ENCODE measurements at places on chromosomes 7 and 10.

DNA sequence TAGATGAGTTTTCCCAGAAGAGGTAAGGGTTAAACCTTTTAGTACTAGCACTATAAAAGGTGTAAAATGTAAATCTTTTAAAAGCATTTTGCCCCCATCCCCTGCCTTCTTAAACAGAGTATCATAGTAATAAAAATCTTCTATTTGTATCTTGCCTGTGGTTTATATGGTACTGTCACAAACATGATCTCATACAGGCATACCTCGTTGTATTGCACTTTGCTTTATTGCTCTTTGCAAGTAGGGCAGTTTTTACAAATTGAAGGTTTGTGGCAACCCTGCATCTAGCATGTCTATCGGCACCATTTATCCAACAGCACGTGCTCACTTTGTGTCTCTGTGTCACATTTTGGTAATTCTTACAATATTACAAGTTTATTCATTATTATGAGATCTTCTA, 198.8 kb upstream of the YAE1 start:
- no peak for DNase-seq

- no peak for DNase-seq
Measured at GRCh38 chr10:125068406-125068805, 92.0 kb downstream of the CTBP2 start.

DNA sequence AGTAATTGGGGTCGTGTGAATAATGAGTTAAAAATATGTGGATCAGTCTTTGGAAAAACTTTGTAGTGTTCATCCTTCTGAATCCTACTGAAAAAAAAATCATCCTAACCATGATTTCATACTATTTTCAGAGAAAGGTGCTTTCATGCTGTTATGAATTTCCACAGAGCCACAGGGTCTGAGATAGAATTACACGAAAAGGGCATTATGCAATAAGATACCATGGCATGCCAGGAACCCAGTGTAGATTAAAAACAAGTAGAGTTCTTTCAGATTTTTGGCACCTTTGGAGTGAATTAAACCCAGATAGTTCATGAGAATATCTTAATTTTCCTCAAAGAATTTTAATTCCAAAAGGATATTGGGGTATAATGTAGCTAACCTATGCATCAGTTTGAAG, 47.5 kb upstream of the AGMO start:
- DNase-seq = no peak

DNA sequence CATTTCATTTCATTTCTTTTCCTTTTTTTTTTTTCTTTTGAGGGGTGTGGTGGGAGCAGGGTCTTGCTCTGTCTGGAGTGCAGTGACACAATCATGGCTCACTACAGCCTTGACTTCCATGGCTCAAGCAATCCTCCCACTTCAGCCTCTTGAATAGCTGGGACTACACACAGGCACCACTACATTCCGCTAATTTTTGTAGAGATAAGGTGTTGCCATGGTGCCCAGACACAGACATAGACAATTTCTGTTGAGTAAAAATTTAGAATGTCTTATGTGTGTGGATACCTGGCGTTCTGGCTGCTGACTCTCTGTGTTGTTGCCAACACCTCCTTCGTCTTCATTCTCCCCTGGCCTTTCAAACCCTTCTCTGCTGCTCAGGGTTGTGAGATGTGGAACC, 54.0 kb upstream of the PRSS58 start:
- DNase-seq = no peak

GRCh38 chr10:88493691-88494483, 89.2 kb downstream of the RNLS start:
- DNase-seq = no peak

DNA sequence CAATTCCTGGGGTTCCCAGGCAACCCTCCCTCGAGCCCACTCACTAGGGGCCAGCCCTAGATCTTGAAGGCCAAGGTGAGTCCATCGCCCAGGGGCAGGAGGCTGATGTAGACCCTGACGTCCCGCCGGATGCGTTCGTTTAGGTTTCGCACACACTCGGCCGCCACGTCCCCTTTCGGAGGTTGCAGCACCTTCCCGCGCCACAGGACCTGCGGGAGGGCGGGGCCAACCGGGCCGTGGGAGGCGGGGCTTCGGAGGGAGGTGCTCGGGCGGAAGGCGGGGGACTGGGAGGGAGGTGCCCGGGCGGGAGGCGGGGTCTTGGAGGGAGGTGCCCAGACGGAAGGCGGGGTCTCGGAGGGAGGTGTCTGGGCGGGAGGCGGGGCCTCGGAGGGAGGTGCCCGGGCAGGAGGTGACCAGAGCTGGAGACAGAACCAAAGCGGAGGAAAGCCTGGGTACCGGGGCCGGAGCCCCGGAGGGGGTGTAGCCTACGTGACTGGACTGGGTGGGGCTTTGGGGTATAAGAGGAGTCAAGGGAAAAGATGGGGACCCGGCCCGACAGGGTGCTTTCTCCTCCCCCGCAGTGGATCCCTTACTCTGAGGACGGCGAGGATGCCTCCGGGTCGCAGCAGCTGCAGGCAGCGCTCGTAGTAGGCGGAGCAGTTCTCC, 1.6 kb downstream of the COMTD1 start:
- DNase-seq = peak; percentile 96

DNA sequence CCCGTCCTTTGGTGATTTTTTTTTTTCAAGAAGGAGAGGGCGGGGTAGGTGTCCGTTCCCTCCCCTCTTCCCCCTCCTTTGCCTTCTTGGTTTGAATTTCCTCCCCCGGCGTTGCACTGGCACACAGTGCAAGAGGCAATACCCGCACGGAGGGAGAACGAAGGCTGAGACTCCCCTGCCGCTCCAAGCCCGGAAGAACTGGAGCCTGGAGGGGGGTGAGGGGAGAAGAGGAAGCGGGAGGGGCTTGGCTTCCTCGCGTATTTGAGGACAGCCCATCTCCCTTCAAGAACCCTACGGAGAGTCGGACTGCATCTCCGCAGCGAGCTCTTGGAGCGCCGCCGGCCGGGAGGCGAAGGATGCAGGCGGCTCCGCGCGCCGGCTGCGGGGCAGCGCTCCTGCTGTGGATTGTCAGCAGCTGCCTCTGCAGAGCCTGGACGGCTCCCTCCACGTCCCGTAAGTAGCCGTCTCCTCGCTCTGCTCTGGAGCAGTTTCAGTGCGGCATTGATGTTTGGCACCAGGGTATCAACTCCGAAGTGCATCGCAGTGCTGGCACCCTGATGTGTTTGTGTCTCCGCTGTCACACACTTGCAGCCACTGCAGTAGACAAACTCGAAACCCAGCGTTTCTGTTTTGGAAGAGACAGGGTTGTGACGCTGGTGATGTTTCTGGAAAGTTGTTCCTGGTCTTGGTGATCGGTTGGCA, at the start of gene CNTNAP2:
Gene CNTNAP2, plus strand, starts transcription at position 281 of the 702 bp plus-strand sequence. Its CDS starts 76 bp downstream, at position 357.
- DNase-seq = no peak

DNA sequence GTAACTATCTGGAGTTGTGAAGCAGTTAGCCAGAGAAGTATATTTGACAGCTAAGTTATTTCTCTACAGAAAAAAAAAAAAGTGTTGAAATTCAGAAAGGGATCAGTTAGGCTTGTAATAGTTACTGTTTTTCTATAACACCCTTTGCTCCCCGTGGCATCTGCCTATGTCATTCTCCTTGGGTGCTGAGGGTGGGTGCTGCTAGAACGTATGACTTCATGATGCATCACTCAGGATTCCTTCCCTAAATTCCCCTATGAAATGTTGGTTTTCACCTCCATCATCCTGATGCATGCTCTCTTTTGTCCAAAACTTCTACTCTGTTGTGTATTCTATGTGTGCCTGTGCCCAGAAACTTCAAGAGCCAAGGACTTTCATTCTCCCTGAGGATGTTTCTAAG, 536.4 kb downstream of the GRM8 start:
- no peak for DNase-seq

GRCh38 chr10:98394851-98395440, 20.0 kb downstream of the PYROXD2 start:
- no peak for DNase-seq

DNA sequence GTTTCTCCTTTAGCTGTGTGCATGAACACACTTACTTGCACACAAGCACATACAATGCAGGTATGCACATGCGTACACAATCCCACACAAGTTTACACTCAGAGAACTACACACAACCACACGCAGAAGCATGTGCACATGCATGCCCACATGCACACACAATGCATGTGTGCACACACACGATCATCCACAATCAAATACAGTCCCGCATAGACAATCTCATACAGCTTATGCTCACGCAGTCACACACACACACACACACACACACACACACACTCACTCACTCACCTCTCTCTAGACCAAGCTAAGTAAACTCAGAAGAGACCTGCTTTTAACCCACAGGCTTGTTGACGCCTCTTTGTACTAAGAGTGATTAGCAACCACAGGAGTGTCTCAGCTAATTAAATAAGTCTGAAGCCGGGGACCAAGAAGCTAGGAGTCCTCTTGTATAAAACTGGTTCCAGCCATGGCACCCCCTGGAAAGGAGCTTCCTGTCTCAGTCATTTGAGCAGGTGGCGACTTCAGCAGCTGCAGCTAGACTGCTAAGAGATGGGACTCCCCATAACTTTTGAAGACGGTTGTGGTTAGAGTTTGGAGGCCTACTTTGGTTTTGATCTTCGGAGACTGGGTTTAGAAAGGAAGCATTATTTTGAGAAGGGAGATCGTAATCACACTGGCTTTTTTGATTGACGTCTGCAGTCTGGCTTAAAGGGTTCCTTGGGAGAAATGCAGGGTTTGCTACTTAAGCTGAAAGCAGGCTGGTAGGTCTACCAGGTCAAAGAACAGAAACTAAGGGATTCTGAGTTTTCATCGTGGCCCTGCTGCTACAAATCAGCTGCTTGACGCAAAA, 82.3 kb upstream of the ADRB1 start:
- no peak for DNase-seq

GRCh38 chr10:117221156-117221711, 19.7 kb upstream of the SLC18A2 start:
- DNase-seq = no peak

GRCh38 chr7:82229164-82229563, 214.4 kb downstream of the CACNA2D1 start:
- no peak for DNase-seq

- DNase-seq = no peak
Measured at GRCh38 chr10:45096001-45096400, 95.3 kb downstream of the ZNF22 start.

GRCh38 chr7:41256186-41256945, 446.5 kb downstream of the INHBA start:
- no peak for DNase-seq

- DNase-seq = no peak
Measured at GRCh38 chr7:70210936-70211310, 612.6 kb downstream of the AUTS2 start.

DNA sequence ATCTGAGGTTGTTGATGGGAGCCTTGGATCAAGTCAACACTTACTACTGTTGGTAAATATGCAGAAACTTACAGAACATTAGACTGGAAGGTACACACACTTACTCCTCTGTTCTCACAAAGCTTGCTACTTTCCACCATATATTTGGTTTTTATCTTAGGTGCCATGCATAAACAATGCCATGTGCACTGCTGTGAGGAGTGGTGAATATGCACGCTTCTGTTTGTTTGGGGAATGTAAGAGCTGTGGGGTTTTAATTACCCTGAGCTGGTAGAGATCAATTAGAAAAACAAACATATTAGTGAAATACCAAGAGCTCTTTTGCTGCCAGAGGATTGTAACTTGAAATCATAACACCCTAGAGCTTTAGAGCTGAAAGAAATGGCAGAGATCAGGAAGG, 79.8 kb upstream of the ARID5B start:
- no peak for DNase-seq

DNA sequence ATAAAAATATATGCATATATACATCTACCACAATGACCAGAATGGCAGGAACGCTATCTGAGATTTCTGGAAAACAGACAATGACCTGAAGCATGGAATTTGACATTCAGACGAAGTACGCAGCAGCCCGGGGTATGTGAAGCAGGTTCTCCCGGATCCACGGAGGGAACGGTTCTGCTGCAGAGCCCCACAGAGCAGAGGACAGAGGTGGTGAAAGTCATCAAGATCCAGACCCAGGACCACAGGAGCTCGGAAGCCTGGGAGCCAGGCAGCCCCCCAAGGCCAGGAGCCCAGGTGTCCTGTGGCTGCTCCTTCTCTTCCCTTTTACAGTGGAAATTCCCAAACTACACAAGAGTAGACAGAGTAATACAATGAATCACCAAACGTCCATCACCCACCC, 42.1 kb upstream of the DNAAF5 start:
- DNase-seq = no peak

DNA sequence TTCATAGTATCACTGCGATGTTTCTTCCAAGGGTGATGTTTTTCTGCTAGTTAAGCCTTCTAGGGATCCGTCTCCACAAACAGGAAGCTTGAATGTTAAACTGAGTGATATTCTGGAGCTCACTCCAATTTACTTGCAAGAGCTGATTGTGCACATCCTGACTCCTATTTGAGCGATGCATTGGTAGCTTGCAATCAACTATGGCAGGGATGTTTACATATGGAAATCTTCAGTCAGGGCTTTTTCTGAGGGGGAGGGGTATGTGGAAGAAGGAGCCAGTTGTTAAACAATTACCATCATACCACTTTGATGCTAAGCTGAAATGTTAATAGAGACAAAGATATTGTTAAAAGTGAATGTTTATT, 43.2 kb upstream of the NXPH1 start:
- DNase-seq = no peak

- DNase-seq = no peak
Measured at GRCh38 chr10:98885378-98885777, 350.3 kb downstream of the HPSE2 start.

- no peak for DNase-seq
Measured at GRCh38 chr7:48899932-48900331, 24.4 kb upstream of the CDC14C start.

- no peak for DNase-seq
Measured at GRCh38 chr10:33666686-33667480, 332.4 kb upstream of the NRP1 start.

DNA sequence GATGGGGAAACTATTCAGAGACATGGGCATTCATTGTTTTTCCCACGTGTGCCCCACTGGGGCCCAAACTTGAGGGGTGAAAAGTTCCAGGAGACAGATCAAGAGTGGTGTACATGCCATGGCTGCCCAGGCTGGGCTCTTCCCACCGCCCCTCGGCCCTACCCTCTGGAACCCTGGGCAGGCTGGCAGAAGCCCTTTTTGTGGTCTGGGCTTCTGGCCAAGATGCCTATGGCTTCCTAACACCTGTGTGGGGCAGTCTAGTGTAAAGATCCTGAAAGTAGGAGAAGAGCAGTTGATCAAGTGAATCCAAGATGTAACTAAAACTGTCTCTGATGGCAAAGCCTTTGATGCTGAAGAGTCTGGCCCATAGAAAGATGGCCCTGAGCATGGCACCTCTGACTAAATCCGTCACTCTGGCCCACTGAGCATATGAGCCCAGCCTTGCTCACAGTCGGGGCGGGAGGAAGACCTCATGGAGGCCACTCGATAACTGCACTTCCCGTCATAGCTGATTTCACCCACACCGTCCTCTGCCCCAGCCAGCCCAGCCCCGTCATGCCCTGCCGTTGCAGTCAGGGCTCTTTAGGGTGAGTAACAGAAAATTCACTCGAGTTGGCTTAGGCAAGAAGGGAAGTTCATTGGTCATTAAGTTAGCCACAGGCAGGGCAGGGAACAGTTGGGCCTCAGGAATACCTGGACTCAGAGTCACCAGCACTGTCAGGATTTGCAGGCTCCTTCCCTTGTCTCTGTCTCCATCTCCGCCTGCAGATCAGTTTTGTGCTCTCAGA, 37.9 kb upstream of the MTPAP start:
- no peak for DNase-seq
